Activated CD8-positive, alpha-beta T cell treated with anti-CD3 and anti-CD28 coated beads, Interleukin-2, amount 10 ng/mL, durations not matched to agents 7 days and 5 days (primary cell): ENCODE measurements at places on chromosomes 3 and 15. TPM values are rescaled to one million over a fixed set of nuclear protein-coding genes. Genes with fewer than 3 reads are reported as not detected.

DNA sequence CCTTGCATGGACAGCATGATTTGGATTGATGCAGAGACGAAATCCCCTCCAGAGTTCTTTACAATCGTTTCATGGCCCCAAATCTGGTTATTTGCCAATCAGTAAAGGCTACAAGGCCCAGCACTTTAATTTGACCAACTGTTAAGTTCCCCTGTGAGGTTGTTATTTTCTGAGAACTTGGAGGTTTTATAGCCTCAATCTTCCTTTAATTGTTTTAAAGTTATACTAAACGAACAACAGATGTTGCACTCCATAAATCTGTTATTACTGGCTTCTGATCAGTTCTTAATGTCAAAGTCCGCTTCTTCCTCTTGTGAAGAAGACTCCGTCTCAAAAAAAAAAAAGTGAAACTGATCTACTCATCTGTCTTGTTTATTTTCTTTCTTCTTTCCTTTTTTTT, 30.8 kb downstream of the LARP6 start:
- DNase-seq = no peak

- DNase-seq = no peak
Observed at GRCh38 chr3:141499284-141499683, 12.5 kb downstream of the RASA2 start.

GRCh38 chr3:118963711-118964110, 70.9 kb downstream of the IGSF11 start:
- DNase-seq = no peak

GRCh38 chr15:89533861-89534544, 37.6 kb upstream of the RHCG start:
- no peak for DNase-seq

- DNase-seq = no peak
Observed at GRCh38 chr15:76164602-76165001, 104.8 kb downstream of the TMEM266 start.

GRCh38 chr3:27508424-27508823, 24.2 kb upstream of the SLC4A7 start:
- no peak for DNase-seq

DNA sequence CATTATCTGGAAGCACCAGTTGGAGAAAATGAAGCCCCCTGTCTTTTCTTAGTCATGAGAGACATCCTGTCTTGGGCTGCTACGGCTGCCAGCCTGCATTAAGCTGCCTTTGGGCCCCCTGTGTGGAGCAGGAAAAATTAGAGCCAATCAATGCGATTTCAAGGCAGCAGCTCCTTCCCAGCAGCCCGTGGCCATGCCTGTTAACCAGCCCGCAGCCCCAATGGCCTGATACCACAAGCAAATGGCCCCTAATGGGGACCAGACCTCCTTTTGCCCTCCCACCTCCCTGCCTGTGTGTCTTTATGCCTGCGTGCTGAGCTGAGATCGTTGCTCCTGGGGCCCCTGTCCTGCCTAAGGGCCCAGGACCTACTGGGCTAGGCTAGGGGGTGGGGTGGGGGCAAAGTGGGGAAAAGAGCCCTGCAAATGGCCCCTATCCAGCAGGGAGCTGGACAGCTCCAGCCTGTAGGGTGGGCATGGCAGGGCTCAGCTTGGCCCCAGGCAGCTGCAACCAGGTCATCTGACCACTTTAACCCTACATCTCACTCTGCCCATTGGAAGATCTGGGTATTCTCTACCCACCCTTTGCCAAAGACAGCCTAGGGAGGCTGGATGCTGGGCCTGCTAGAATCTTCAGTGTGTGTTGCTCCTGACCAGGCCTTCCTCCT, 53.8 kb upstream of the MRPS22 start:
- no peak for DNase-seq

- no peak for DNase-seq
Observed at GRCh38 chr3:14822670-14823390, 4.1 kb downstream of the FGD5 start.

DNA sequence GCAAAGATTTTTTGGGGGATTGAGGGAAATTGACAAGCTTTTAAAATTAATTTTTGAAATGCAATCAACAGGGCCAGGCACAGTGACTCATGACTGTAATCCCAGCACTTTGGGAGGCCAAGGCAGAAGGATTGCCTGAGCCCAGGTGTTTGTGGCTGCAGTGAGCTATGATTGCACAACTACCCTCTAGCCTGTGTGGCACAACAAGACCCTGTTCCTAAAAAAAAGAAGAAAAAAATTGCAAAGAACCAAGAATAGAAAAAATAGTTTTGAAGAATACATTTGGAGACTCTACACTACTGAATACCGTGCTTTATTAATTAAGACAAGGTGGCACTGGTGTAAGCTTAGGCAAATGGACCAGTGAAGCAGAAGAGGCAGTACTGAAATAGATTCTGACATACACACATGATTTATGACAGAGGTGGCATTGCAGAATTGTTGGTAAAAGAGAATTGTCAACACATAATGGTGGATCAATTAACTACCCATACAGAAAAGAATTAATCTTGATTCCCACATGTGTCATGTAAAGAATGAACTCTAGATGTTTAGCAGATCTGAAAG, 443.3 kb upstream of the ATP11B start:
- no peak for DNase-seq

- peak; percentile 38 for DNase-seq
Observed at GRCh38 chr3:9902372-9903237, at the start of gene IL17RE. Gene IL17RE (plus strand): TSS chr3:9902848. CDS start chr3:9902933, 85 bp downstream.

DNA sequence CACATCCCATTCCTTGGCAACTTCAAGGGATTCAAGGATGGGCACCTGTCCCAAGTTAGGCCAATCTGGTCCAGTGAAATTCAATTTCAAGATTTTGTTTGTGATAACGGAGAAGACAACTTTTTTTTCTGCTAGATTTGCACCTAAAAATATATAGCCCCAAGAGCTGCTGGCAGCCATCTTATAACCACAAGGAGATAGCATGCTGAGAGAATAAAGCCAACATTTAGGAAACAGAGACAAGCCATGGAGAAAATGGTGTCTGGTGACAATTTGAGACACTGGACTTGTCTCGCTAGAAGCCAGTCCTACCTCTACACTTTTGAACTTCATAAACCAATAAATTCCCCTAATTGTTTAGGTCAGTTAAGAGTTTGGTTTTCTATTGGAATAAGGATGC, 5.4 kb downstream of the PARL start:
- no peak for DNase-seq

DNA sequence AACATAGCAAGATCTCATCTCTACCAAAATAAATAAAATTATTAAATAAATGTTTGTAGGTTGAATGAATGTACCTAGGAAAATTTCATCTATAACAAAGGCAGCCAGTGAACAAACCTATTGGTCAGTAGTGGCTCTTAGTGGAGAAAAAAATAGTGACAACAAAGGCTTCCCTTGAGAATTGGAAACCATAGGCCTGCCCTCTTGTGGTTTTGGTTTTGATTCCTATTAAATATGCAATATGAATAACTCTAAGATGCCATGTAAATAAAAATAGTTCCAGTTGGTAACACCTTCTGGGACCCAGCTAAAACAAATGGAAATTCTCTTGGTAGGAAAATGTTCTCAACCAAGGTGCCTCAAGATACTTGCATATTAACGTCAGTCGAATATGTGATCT, 145.7 kb upstream of the BFSP2 start:
- no peak for DNase-seq

- no peak for DNase-seq
Observed at GRCh38 chr15:91871837-91872236, 18.3 kb downstream of the SLCO3A1 start.

DNA sequence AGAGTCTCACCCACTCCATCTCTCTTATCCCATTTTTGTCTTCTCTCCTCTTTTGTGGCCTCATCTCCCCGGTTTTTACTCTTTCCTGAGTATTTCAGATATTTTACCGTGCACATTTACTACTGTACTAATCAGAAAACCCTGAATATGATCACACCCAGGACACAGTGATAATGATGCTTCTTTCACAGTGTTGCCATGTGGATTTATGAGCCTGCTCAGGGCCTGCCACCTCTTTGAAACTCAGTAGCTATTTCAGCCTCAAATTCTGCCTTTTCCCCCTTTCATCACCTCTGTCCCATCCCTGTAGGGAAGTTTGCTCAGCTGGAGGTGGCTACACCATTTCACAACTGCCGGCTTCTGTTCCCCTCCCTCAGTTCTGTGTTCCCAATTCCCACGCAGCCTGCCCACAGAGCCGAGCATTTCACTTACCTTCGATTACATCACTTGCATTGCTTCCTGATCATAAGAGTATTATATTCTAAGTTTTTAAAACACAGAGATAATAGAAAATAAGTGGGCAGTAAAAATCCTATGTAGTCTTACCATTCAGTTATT, 33.2 kb downstream of the ARNT2 start:
- no peak for DNase-seq

DNA sequence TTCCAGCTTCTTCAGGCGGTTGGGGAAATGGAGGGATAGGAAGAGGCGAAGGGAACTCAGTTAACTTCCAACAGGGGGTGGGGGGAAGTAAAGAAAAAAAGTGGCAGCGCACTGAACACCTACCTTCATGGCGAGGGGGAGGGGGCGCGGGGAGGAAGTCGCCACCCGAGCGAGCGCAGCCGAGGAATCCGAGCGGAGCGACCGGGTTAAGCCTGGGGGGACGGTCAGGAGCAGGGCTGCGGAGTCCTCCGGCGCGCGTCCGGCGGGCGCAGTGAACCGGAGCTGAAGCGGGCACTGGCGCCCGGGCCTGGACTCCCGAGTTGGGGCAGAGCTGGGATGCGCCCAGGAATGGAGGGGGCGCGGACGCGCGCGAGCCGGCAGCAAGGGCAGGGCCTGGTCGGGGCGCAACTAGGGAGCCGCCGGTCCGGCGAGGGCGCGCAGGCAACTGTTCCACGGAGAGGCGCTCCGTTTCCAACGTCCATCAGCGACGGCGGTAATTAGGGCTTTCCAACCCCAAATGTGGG, at the start of gene WNT5A:
Gene WNT5A (minus strand): TSS at position 450 of the 524 bp plus-strand sequence. CDS start 321 bp downstream, at position 129.
- DNase-seq = no peak

DNA sequence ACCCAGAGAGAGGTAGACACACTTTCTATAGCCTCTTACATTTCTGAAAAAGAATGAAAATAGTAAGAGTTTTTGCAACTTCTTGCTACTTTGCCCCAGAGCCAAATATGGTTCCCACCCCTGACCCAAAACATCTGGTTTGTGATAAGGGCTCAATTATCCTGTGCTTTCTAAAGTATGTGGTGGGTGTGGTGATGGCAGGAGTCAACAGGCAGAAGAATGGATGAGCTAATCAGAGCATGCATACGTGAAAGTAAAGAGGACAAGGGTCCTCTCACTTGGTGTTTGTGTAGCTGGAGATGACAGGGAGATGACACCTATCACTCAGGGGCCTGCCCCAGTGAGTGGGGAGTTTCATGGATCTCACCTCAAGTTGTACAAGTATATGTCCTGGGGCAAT, 19.1 kb downstream of the KBTBD8 start:
- no peak for DNase-seq

GRCh38 chr15:70095408-70096214, 2.1 kb downstream of the TLE3 start:
- peak; percentile 63 for DNase-seq

DNA sequence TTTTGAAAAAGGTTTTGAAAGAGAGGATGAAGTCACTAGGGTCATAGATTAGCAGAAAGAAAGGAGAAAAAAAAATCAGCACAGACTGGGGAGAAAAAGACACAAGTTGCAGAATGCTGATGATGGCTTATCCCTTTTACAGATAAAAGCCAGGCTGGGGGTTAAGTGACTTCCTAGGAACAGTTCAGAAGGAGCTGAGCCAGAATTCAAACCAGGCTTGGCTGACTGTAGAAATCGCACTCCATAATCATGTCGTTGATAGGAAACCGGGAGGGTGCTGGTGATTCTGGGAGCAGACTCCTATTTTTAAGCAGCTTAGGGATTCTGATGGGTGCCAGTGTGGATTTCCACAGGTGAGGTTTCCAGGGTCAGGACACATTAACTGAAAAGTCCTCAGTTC, 159.5 kb upstream of the BHLHE40 start:
- DNase-seq = no peak

DNA sequence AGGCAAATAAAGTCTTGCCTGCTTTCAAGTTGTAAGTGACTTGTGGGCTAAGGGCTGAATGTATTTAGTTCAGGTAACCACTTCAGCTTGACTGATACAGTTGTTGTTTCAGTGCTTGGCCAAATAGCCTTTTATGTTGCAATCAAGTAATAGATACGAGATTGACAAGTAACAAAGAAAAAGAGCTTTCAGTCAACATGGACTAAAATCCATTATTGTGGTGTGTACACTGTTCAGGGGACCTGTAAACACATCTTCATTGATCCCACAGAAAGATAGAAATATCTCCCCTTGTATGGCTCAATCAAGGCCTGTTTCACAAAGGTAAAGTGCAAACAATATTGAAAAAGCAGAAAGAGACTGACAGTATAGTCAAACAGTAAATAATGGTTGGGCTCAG, 224.8 kb upstream of the TMCO5A start:
- no peak for DNase-seq

DNA sequence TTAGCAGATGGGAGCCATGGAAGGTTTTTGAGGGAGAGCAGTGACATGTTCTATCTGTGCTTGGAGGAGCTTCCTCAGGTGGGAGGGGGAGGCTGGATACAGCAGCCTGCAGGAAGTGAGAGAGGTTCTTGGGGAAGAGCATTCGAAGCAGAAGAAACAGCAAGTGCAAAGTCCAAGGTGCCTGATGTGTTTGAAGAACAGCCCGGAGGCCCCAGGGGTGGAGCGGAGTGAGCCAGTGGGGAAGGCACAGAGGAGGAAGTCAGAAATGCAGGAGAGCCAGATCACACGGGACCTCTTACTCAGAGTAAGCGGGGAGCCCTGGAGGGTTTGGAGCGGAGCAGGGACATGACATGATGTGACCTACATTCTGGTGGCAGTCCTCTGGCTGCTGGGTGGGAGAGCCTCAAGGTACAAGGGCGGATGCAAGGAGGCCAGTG, 10.8 kb downstream of the ITGA11 start:
- DNase-seq = no peak

DNA sequence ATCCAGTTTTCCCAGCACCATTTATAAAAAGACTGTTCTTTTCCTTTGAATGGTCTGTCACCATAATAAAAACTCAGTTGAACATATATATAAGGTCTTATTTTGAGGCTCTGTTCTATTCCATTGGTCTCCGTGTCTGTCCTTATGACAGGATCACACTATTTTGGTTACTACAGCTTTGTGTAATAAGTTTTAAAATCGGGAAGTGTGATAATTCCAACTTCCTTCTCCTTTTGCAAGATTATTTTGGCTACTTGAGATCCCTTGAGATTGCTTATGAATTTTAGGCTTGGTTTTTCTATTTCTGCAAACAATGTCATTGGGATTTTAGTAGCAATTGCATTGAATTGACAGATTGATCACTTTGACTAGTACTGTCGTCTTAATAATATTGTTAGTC, 35.7 kb downstream of the SACM1L start:
- DNase-seq = no peak

- DNase-seq = no peak
Observed at GRCh38 chr3:81651139-81651538, 110.3 kb downstream of the GBE1 start.

Gene LRRK1
- total RNA-seq = 0.66 TPM

Gene PIGZ
- 0.81 TPM for total RNA-seq

Gene LARP6
- not detected for total RNA-seq

Gene IGDCC3
- total RNA-seq = not detected

Gene TGM5
- 0.31 TPM for total RNA-seq

Gene STAB1
- total RNA-seq = 0.05 TPM

Gene ATP8B4
- total RNA-seq = 39.2 TPM

Gene HAPLN3
- 75.7 TPM for total RNA-seq

Gene SEMA6D
- total RNA-seq = not detected

Gene VGLL4
- 37.1 TPM for total RNA-seq
